ENCODE measurements at places on chromosomes 12 and 14.

GRCh38 chr12:92362126-92362525 is 216.5 kb upstream of the BTG1 start:
- DNase-seq, result no peak

- no peak for DNase-seq
Measured at GRCh38 chr12:91180582-91181395, 1.8 kb downstream of the DCN start.

- DNase-seq, result peak; percentile 42
Measured at GRCh38 chr14:69042787-69043444, 63.8 kb upstream of the ACTN1 start.

GRCh38 chr12:27968972-27969623 is 3.4 kb downstream of the PTHLH start:
- DNase-seq, result no peak

GRCh38 chr14:24277071-24277470 is 5.7 kb upstream of the RABGGTA start:
- no peak for DNase-seq

DNA sequence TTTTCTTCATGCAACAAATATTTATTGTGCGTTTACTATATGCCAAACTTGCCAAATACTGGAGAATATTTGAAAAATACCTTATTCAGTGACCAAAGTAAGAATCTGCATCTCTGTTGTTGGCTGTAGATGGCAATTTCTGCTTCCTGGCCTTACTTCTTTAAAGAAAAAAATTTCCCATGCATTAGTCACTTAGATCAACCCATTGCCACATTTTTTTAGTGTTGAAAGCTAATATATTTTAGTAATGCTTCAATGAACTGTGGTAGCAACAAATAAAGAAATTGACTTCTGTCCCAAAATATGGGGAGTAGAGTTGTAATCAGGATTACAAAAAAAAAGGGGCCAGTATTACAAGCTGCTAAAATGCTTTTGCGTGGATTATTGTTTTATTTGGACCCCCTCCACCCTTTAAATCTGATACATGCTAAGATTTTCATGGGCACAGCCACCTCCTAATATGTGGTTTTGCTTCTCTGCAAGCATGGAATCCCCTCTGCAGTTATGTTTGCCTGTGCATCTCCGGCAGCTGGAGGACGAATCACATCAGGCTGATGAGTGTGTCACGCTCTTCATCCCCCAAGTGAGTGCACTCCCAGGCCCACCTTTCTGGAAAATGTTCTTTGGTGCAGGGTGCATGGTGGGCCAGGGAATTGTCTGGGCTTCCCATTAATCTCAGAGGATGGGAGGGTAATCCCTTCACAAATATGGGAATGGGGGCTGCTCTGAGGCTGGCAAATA is 38.1 kb upstream of the PTCSC3 start:
- no peak for DNase-seq

DNA sequence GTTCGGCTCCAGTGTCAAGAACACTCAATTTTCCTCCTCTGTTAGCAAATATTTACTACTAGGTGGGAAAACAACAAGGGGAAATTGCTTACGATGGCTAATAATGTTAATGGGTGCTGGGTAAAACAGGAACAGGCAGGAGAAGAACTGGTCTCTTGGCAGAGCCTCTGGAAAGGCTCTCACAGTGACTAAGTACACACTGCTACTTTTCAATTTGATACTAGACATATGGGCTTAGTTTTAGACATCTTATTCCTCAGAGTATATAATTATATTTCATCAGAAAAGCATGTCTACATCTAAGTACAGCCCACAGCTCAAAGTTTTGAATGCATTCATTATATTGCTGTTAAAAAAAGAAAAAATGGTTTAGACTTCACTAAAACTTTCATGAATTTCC is 65.4 kb upstream of the SAV1 start:
- DNase-seq, result no peak

DNA sequence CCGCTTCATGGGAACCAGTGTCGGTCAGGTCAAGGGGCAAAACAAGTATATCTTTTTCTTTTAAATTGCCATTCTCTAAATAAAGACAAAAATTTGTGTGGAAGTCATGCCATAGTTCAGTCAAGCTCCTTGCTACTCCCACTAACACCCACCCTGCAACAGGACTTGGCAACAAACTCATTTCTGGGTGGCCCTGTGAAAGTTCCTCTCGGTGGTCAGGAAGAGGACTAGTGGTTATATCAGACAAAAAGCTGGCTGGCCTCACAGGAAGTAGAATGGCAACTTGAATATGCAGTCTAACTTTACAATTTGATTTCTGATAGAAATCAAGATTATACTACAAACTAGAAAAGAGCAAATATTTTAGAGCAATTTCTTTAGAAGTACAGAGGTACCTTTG is 11.2 kb downstream of the DHRS7 start:
- peak; percentile 17 for DNase-seq

DNA sequence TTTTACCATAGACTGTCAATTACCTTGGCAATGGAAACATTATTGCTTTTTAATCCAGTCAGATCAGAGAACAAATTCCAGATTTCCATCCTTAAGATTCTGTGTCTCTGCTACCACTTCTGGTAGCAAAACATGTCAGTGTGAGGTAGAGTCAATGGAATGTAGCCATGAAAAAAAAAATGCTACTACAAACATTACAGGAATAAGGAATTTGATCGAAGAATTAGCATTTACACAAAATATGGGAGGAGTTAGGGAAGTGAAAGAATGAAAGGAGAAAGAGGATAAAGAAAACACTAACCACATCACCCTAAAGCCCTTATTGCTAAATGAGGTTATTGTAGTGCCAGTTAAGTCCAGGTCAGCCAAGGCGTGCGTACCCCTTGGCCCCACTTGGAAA is 9.2 kb downstream of the MED21 start:
- no peak for DNase-seq

GRCh38 chr12:673849-674248 is 10.6 kb upstream of the NINJ2 start:
- DNase-seq, result no peak

- DNase-seq, result peak; percentile 51
Measured at GRCh38 chr14:100117633-100118395, 41.6 kb downstream of the DEGS2 start.

GRCh38 chr12:45303945-45304344 is 88.0 kb downstream of the ANO6 start:
- no peak for DNase-seq

DNA sequence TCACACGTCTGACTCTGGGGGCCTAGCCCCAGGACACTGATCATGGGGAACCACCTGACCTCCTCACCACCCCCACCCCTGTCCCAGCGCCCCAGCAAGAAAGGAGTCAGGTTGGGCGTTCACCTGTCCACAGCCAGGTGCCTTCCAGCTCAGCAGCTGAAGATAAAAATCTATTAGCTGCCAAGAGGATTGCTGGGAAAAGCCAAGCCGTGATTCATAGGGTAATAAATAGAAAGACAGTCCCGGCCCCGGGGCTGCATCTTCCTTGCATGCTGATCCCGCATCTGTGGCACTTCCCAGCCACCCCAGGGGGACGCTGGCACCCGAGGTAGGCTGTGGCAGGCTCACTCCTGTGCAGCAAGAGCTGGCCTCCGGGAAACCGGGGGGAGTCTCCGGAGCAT is 70.2 kb upstream of the NCOR2 start:
- no peak for DNase-seq

DNA sequence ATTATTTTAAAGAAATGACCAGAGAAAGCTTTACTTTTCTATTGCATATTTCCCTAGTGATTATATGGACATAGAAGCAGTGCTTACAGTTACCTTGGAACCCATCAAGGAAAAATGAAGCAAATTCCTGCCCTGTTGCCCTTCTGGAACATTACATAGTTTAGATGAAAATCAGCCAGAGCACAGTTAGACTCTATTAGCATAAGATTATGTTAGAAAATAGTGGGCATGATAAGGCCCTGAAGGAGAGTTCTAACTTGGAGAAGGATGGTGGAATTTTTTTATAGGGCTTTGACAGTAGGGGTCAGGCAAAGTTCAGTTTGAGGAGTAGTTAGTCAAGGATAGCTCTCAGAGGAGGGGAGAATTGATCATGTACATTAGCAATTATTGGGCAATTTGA is 74.3 kb downstream of the FUT8 start:
- no peak for DNase-seq

DNA sequence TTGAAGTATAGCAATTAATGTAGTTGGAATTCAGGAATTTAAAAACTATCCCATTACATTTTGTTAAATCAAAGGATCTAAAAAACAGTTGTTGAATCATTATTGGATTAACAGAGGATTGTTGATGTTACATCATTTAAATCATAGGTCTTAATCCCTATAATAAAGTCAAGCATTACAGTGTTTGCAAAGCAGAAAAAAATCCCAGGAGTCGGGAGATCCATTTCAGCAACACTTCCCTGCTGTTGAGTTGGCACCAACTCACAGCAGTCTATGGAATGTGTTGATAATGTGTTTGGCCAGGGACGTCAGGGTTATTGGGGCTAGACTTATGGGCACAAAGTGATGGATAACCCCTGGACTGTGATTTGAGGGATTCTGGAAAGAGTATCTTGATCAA is 99.1 kb upstream of the TMTC1 start:
- no peak for DNase-seq

DNA sequence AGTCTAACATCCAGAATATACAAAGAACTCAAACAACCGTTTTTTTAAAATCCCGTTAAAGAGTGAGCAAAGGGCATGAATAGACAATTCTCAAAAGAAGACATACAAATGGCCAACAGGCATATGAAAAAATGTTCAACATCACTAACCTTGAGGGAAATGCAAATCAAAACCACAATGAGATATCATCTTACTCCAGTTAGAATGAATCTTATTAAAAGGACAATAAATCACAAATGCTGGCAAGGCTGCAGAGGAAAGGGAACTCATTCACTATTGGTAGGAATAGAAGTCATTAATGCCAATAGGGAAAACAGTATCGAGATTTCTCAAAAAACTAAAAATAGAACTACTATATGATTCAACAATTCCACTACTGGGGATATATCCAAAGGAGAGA is 520.1 kb downstream of the RMST start:
- no peak for DNase-seq

DNA sequence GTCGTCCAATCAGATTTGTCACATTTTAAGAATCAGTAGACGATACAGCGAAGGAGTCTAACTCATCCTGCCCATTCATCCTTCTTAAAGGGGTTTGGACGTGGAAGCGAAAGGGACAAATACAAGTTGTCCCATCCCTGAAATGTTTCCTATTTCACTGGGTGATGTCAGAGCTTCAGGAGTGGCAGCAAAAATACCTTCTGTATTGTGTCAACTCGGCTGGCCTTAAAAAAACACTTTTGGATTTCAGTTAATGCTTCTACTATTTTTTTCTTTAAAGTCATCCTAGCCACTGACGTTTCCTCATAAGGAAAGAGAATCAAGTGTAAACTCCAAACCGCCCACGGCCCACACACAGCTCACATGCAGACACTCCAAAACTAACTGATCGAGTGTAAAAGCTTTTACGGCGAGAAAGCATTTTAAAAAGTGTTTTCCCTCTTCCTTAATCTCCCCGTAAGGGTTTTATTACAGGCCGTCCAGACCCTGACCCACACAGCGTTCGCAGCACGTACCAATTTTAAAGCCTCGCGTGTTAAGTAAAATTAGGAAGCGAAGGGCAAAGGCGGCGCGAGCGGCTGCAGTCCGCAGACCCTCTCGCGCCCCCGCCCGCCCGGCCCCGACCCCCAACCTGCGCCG is 593 bp downstream of the CFL2 start:
- DNase-seq, result no peak

DNA sequence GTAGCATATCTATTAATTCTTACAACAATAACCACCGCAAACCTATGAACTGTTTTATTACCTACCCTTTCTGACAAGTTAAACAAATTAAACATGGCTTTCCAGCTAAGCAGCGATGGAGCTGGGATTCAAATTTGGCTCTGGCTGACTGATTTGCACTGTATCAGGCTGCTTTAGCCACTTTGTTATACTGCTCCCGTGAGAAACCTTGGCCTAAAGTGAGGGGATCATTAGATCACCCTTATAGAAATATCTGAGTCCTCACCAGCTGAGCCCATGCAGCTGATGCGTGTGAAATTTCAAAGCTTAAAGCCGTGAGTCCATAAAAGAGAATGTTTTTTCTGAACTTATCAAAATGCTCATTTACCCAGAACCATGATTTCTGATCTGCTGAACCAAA is 8.1 kb upstream of the GPHB5 start:
- DNase-seq, result no peak

GRCh38 chr12:93243689-93244513 is 133.8 kb upstream of the NUDT4 start:
- no peak for DNase-seq

DNA sequence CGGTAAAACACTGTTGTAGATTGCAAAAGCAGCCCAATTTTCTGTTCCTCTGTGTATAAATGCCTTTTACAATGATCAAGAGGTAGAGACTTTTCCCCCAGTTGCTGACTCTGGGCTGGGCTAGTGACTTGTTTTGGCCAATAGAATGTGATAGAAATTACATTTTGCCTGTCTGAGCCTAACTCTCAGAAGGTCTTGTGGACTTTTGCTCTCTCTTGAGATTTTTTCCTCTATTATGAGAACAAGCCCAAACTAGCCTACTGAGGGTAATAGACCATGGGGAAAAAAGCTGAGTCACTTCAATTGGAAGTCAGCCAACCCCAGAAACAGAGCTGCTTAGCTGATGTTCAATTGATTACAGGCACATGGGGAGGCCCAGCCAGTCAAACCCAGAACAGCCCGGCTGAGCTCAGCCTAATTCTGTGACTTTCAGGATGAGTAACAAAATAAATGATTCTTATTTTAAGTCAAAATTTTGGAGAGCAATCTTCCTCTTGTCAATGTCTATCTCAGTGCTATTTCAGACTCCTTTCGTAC is 61.4 kb downstream of the MYF5 start:
- DNase-seq, result peak; percentile 59

Measured in GDM1 (cell line).